ENCODE measurements at places on chromosomes 1 and 21.

- DNase-seq, result no peak
Observed at GRCh38 chr1:54460351-54460750, 54.2 kb upstream of the SSBP3 start.

DNA sequence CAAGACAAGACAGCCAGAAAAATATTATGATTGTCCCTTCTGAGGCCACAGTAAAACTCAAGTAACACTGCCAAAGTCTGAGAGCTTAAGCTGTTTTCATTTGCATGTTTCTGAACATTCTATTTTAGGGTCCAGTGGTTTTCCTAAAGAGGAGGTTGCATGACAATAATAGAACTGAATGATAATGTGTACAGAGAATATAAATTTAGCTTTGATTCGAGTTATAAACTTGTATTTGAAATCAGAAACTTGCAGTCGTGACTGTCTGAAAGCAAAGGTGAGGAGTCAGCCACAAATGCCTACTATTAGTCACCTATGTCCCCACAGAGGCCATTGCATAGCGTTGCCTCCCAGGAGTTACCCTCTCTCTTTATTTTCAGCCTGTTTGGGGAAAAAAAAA, 363.1 kb upstream of the ADGRL2 start:
- no peak for DNase-seq

GRCh38 chr21:38327984-38328383, 71.2 kb downstream of the KCNJ15 start:
- DNase-seq, result no peak

DNA sequence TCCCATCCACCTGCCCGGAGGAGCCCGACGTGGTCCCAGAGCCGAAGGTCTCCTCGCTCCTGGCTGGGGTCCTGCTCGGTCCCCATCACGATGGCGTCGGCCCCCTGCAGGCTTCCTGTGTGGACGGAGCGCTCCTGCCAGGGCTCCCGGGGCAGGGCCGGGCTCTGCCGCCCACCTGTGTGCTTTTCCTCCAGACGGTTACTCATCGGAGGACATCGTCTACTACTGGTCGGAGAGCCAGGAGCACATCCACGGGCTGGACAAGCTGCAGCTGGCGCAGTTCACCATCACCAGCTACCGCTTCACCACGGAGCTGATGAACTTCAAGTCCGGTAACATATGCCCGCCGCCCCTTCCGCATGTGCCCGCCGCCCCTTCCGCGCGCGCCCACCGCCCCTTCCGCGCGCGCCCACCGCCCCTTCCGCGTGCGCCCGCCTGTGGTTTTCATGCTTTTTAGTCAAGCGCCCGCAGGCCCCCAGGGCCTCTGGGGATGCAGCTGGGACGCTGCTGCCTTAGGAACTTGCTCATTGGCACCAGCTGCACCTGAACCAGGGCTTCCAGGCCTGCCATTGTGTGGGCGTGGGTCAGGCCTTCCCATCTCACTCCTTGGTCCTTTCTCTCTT, 8.9 kb downstream of the GABRD start:
- no peak for DNase-seq

DNA sequence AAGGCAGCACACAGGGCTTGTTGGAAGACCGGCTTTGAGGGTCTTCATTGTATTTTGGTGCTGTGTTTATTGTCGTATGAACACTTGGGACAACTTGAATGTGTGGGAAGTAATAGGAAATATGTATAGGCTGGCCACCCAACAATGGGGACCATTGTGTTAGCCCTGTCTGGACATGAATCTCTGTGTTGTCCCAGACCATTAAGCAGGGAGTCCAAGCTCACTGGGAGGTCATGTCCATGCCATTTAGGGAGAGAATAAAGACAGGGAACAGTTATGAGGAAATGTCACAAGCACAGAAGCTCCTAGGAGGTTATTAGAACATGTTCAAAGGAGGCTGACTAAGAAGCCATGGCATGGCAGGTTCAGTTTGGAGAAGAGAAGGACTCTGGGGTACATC, 266.1 kb downstream of the KIF26B start:
- DNase-seq, result no peak

DNA sequence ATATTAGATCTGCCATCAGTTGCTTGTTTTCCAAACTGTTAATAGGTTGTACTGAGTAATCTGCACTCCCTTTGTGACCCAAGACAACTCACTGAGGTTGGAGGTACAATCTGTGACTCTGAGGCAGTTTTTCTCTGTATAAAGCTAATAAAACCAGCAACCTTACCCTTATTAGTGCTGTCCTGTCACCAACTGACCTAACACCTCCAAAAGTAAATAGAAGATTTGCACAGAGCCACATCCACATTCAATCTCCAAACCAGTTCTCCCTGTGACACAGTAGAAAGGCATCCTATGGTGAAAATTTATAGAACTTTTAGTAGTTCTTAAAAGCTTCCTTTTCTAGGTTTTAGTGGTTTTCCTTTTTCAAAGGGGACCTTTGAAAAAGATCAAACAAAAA, 140.4 kb upstream of the ADGRL2 start:
- no peak for DNase-seq

- no peak for DNase-seq
Observed at GRCh38 chr1:156848461-156849150, 10.3 kb downstream of the INSRR start.

- DNase-seq, result peak; percentile 92
Observed at GRCh38 chr1:41418857-41419583, 57.8 kb downstream of the FOXO6 start.

- no peak for DNase-seq
Observed at GRCh38 chr1:178973652-178974101, 52.0 kb upstream of the FAM20B start.

DNA sequence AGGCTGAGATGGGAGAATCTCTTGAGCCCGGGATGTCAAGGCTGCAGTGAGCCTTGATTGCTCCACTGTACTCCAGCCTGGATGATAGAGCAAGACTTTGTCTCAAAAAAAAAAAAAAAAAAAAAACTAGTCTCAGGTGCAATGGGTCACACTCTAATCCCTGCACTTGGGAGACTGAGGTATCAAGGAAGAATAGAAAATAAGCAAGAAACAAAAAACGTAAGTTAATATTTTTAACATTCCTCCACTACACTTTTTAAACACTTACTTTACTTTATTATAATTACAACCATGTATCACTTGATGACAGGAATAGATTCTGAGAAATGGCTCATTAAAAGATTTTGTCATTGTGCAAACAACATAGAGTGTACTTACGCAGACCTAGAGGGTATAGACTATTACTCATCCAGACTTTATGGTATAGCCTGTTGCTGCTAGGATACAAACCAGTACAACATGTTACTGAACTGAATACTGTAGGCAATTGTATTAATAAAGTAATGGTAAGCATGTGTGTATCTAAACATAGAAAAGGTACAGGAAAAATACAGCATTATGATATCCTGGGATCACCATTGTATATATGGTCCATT, 1244.1 kb upstream of the ADGRL4 start:
- DNase-seq, result no peak

GRCh38 chr21:39535646-39536437, 76.9 kb upstream of the B3GALT5 start:
- no peak for DNase-seq

- DNase-seq, result no peak
Observed at GRCh38 chr1:6489383-6489765, 2.1 kb downstream of the PLEKHG5 start.

GRCh38 chr1:183604038-183604808, 14.0 kb upstream of the NCF2 start:
- DNase-seq, result no peak

- DNase-seq, result no peak
Observed at GRCh38 chr1:90580176-90580575, 136.9 kb downstream of the BARHL2 start.

DNA sequence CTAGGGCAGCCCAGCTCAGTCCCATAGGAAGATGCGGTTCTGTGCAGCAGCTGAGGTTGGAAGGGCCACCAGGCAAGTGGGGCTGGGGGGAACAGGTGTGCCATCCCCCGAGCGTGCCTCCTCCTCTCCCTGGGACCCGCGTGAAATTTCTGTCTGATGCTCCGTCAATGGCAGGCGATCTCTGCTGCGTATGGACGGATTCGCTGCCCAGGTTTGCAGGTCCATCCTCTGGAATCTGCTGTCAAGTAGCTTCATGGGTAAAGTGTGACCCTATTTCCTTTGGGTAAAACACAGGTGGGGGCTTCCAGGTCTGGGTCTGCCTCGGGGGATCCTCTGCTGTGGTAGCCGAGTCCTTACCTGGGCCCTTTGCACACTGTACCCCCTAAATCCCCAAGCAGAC, 114.6 kb upstream of the ARHGEF16 start:
- no peak for DNase-seq

DNA sequence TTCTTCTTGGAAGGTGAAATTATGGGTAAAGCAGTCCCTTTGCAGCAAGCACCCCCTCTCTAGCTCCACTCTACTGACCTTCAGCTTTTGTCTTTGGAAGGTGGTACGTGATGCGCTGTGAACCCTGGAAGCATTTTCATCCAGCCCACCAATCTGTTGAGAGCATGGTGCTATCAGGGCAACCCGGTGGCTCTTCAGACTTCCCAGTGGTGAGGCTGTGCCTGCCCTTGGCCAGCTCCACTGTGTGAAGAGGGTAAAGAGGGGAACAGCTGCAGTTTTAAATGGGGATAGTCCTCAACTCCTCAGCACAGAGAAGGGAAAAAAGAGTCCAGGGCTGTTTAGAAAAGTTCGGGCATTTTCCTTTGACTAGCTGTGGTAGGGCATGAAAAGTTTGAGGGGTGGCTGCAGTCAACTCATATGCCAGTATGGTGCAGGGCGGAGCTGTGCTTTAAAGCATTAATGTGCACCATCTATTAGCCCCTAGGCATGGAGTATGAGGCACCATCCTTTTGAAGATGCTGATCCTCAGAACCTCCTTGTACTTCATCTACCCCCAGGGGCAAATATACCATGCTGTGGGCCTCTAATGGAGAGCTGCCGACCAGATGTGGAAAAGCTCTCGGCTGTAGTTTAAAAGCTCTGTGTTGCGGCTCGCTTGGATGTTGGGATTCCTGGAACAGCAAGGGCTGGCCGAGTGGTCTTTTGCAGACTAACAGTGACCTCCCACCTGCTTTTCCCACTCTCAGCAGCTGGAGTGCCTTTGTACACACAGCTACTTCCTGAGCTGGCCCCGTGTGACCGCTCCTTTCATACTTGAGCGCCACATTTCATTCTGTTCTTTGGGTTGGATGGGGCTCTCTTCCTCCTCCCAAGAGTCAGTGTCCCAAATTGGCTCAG, 123.0 kb downstream of the PEX14 start:
- no peak for DNase-seq

DNA sequence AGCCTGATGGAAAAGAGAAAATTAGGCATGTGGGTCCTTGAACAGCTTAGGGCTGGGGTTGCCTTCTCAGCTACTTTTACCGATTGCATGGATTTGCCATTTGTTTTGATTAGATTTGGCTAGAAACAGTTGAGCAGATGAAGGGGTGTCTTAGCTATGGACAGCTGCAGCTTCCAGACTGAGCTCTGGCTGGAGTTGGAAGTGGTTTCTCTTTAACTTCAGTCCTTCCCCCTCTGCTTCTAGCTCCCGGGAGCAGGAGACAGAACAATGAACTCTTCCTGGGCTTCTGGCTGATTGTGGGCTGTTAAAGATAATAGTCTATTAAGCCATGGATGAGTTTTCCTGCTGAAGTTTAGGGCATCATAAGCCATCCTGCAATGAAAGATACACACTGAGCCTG, 50.7 kb downstream of the UBE2T start:
- DNase-seq, result no peak

- DNase-seq, result no peak
Observed at GRCh38 chr1:223133306-223133823, 9.7 kb downstream of the TLR5 start.

GRCh38 chr1:230124186-230125128, 57.4 kb downstream of the GALNT2 start:
- no peak for DNase-seq

DNA sequence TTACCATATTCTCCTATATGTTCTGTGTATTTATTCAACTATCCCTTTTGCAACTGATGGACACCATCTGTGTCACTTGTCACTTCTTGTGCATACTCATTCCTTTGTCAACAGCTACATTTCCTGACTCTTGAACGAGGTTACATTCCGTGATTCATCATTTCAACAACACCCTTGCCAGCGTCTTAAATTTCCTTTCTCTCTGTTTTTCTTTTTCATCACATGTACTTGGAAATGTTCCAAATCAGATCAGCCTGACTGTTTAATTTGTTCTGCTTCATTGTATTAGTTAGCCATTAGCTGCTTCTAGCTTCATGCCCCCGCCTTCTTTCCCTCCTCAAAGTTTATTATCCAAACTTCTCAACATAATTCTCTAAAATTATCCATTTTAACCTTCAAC, 173.0 kb downstream of the ADGRL4 start:
- no peak for DNase-seq

GRCh38 chr1:210394281-210394821, 65.6 kb downstream of the HHAT start:
- DNase-seq, result no peak

DNA sequence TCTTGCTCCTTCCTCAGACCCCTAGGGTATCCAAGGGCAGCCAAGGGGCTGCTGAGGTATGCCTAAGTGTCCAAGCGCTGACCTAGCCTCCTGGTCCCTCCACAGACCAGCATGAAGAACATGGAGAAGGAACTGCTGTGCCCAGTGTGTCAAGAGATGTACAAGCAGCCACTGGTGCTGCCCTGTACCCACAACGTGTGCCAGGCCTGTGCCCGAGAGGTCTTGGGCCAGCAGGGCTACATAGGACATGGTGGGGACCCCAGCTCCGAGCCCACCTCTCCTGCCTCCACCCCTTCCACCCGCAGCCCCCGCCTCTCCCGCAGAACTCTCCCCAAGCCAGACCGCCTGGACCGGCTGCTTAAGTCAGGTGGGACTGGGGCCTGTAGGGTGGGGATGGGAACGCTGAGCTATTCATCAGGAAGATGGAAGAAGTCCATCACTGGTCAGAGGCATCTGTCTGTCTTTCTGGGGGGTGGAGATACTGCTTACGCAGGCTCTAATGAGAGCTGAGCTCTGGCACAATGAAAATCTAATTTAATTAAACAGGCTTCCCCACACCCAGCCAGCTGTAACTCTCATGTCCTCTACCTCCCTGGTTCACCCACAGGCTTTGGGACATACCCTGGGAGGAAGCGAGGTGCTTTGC, 1.8 kb downstream of the TRIM46 start:
- DNase-seq, result peak; percentile 28

DNA sequence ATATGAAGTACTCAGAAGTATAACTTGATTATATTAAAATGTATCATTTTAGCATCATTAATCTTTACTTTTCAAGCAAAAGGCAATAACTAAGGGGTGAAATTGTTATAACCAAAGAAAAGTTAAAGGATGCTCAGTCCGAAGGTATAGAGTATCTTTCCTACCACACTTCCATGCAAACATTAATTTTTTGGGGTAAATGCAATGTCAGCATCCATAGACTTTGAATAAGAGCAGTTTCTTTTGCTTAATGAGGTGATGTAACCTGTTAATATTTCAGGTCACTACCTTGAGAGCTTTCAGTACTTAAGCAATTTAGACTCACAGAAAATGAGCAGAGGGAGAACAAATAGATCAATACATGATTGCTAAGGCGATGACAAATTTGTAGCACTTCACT, 1093.5 kb downstream of the PLA2G4A start:
- no peak for DNase-seq
